ENCODE measurements at places on chromosomes 3 and 15. TPM values are rescaled to one million over a fixed set of nuclear protein-coding genes. Genes with fewer than 3 reads are reported as not detected.

- no peak for DNase-seq
These were observed 39.5 kb downstream of the CD86 start for GRCh38 chr3:122094693-122095092.

DNA sequence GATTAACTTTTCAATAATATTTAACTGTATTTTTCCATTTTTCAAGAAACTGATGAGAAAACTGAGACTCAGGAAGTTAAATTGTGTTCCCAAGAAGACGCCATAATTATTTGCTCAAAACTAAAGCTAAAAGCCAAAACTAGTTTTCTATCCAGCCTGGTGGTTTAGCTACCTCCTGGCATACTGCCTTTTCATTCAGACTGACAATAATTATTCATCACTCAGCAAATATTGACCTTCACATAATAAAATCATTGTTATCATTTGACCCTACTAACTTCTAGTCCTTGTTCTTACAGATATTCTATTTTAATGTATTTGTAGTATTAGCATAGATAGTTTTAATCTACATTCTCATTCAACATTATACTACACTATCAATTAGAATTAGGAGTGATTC is 210.6 kb upstream of the GADL1 start:
- DNase-seq = no peak

- DNase-seq = no peak
These were observed 177.9 kb downstream of the CDIN1 start for GRCh38 chr15:36757189-36757814.

GRCh38 chr3:183807881-183808280 is 17.5 kb downstream of the MAP6D1 start:
- DNase-seq = no peak

DNA sequence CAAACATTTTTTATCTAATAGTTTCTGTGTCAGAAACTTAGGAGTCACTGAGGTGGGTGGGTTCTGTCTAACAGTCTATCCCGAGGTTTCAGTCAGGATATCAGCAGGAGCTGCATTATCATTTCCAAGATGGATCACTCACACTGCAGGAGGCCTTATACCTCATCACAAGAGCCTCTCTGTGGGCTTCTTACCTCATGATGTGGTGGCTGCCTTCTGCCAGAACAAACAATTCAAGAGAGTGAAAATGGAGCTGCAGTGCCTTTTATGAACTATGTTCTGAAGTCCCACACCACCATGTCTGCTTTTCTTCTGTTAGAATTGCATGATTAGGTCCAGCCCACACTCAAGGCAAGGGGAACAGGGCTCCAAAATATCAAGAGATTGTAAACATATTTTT is 27.9 kb downstream of the RFX7 start:
- no peak for DNase-seq

- no peak for DNase-seq
These were observed 50.9 kb downstream of the PRICKLE2 start for GRCh38 chr3:64174328-64174727.

- no peak for DNase-seq
These were observed 773.9 kb upstream of the CADM2 start for GRCh38 chr3:84184937-84185336.

DNA sequence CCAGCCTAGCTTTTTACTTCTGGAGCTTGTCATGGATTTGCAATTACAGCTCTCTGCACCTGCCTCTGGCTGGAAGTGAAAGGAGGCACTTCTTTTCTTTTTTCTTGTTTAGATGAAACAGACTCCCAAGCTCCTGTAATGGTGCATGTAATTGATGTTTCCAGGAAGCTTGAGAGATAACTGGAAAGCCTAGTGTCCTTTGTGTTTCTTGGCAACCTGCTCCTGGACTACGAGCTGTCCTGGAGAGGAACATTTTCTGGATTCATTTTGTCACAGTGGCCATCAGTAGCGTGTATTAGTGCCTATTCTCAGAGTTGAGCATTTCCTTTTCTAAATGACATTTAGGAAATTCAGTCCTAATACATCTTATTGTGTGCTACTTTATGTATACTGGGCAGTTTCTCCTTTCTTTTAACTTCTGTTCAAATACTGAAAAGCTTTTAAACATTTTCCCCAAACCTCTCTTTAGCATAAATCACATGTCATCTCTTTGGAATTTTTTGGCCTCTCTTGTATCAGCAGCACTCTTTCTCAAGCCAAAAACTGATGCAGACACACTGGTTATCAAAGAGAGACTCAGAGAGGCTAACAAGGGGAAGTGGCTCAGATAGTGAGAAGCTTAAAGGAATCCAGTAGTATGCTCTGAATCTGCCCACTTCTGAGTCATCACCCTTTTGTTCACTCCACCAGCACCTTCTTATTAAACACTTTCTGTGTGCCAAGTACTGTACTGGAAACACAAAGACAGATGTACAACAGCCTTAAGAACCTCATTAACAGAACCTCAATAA is 62.6 kb upstream of the SLC2A2 start:
- DNase-seq = no peak

- DNase-seq = no peak
These were observed 455 bp upstream of the ABHD17C start for GRCh38 chr15:80694611-80695098.

CHRNA3 gene
- 1.3 TPM for polyA plus RNA-seq

PLA2G4F gene
- 24.0 TPM for polyA plus RNA-seq

- DNase-seq = no peak
These were observed 41.2 kb downstream of the CRYBG3 start for GRCh38 chr3:97863031-97863430.

UBA7 gene
- polyA plus RNA-seq = 31.6 TPM

GRCh38 chr3:135966271-135966961 is 888 bp downstream of the PPP2R3A start:
- peak; percentile 40 for DNase-seq

DNA sequence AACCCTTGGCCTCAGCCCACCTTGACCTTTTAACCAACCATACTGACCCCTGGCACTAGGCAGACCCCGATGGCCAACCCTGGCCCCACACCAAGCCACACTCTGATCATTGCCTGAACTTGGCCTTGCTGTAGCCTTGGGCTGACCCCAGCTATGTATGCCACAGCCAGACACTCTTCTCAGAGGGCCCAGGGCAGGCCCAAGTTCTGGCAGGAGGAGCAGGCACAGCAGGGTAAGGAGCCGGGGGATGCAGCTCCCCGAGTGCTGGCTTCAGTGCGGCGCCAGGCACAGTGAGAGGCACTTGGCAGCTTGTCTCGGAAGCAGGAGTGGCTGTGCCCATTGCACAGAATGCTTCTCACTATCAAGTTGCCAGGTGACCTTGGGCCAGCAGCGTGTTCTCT is 22.3 kb downstream of the PRR20G start:
- DNase-seq = no peak

- DNase-seq = no peak
These were observed 109.4 kb downstream of the LRTM1 start for GRCh38 chr3:54818486-54818885.

FANCD2 gene
- 18.1 TPM for polyA plus RNA-seq

DNA sequence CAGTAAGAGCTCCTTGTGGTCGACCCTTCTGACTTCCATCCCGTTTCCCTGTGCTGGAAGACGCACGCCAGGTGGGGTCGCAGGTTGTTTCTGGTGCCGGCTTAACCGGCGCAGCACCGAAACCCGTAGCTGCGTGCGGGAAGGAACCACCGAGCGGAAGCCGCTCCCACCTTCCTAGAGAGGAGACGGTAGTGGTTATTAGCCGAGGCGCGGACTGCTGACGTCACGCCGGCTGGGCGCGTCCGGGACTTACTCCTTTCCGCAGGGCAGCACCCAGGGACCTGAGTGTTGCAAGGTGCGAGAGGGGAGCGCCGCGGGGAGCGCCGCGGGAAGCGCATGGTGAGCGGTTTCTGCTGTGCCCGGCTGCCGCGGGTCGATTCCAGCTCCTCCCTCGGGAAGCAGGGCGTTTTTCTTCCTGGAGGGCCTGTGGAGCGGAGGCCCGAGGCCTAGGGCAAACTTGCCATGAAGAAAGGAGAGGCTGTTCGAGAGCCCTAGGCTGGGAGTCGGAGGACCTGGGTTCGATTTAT is at the start of gene ZNF501:
TSS of gene ZNF501 (plus strand) at position 252 of the 527 bp plus-strand sequence. CDS start 4,787 bp downstream, outside the sequence.
- peak; percentile 83 for DNase-seq

GRCh38 chr3:104561324-104561723 is 805.4 kb upstream of the ALCAM start:
- DNase-seq = no peak

- no peak for DNase-seq
These were observed 667.4 kb downstream of the ROBO2 start for GRCh38 chr3:77707281-77707680.

PYDC2 gene
- polyA plus RNA-seq = not detected

DNA sequence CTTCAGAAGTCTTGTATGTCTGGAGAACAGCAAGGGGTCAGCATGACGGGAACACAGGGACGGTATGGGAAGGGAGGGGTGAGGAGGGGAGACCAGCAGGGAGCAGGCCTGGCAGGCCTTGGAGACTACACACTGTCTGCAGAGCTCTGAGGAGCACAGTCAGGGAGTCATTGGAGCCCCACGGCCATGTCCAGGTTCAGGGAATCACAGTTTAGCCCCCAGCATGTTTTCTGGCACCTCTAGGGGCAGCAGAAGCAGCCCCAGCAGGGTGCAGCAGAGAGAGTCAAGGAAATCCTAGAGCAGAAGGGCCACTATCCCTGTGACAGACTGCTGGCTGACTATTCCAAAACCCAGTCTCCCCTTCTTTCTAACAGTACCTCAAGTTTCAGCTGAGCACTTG is 3.2 kb downstream of the LAMP3 start:
- no peak for DNase-seq

IL1RAP gene
- 19.5 TPM for polyA plus RNA-seq

DNA sequence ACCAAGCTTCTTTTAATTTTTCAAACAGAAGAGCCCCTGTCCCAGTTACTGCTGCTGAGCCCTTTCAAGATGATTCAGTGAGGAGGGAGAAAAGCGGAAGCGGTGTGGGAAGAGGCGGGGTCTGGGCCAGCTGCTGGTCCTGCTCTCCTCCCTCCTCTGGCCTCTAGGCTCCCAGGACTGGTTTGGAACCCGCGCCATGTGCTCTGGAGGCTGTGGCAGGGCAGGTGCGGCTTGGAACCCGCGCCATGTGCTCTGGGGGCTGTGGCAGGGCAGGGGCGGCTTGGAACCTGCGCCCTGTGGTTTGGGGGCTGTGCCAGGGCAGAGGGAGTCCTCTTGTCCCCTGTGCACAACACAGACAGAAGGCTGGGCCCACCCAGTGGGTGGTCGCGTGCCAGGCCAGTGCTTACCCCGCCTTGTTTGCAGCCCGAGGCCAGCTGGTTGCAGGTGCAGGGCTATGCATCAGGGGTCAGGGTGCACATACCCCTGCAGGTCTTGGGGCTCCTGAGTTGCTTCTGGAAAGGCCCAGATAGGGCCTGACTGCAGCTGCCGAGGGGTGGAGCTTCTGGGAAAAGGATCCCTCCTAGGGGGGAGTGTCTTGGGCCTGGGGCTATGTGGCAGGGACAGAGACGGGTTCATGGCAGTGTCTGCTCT is 12.2 kb downstream of the ALG1L2 start:
- DNase-seq = no peak

DNA sequence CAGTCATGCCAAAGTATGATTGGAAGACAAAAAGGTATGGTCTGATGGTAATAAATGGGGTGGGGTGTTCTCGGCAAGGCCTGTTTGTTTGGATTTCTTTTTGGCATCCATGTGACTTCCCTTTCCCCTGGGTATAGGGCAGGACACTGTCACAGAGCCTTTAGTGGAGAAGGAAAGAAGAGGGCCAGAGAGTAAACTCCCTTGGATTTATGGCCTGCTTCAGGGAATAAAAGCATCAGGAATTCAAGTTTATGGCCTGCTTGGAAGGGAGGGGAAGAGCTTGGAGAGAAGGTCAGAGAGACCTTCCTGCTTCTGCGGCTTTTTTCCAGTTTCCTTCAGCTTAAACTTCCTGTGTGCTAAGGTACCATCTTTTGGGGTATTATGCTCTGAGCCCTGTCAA is 179.4 kb upstream of the ADAMTS9 start:
- no peak for DNase-seq

DNA sequence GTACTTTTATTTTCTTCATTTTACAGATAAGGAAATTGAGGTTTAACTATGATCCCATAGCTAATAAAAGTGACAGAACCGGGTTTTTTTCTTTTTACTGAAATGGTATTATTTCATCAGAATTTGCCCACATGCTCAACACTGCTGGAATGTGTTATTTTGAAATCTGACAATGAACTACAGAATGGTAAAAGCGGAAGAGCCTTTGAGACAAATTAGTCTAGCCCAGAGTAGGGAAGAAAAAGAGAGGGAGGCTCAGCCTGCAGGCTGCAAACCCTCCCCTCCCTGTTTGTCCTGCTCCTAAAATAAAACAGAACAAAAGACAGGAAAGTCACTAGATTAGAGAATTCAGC is 100.3 kb upstream of the LIPC start:
- DNase-seq = no peak

- no peak for DNase-seq
These were observed 41.1 kb downstream of the VGLL3 start for GRCh38 chr3:86949850-86950249.

- no peak for DNase-seq
These were observed 903.7 kb downstream of the EPHA3 start for GRCh38 chr3:90011131-90011530.

DNA sequence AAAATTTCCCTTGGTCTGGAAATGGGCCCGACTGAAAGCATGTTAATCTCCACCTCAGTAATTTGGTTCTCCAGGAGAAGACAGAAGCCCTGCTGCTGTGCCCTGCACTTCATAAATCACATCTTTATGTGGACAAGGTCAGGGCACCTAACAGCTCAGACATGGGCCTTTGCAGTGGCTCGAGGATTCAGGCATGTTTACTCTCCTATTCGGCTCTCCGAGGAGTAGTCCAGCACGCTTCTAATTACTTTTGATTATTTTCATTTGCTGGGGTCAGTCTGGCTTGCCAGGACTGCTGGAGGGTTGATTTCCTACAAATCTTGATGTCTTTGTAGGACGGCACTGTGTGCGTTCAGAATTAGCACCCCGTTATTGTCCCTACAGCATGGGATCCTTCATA is 511.2 kb downstream of the MECOM start:
- DNase-seq = no peak

- DNase-seq = no peak
These were observed 21.6 kb upstream of the GPD1L start for GRCh38 chr3:32084870-32085269.

ADAMTS9 gene
- 138 TPM for polyA plus RNA-seq

SAMMSON gene
- 0.11 TPM for polyA plus RNA-seq

- DNase-seq = no peak
These were observed 169.4 kb downstream of the KLHL25 start for GRCh38 chr15:85625166-85625830.

DNA sequence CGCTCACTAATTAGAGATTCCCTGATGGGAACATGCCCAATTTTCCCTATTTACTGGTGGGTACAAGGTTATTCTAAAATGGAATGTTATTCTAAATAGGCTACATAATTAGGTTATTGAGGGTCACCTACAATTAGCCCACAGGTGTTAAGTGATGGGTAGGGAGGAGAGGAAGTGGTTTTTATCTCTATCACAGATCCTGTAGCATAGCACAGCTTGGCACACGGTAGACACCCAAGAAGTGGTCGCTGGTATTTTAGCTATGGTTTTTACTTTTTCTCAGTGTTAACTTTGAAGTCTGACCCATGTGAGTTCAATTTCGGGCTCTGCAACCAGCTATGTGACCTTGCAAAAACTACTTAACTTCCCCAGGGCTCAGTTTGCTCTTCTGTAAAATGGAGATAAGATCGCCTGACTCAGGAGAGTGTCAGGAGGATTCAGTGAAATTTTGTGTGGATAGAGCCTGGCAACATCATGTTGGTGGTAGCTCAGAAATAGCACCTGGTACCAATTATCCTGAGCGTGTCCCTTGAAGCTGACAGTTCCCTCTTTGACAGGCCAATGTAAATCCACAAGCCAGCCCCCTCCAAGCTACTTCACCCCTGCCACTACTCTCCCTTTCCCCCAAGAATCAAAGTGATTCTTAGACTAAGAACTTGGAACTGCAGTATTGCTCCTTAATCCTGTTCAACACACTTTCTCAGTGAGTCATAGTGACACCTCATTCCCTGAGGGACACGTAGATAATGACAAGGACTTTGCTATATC is 8.7 kb upstream of the LMCD1 start:
- no peak for DNase-seq
